Activated naive CD4-positive, alpha-beta T cell (primary cell): ENCODE measurements at places on chromosomes 12 and 14.

DNA sequence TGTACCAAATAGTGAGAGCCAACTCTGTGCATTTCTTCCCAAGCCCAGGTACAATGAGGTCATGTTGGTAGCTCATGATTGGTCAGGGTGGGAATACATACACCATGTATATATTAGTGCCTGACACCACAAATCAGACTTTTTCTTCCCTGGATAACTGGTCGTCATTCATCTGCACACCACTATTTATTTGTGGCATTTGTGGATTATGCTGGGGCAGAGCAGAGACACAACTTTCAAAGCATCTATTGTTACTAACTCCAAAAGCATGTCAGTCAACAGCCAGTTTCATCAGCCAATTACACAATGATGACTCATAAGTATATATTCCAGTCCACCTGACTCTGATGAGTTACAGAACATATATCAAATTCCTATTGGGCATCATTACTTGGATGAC lies 181.7 kb downstream of the ADAMTS20 start:
- no peak for DNase-seq

GRCh38 chr14:101027966-101028365 lies 124.4 kb upstream of the RTL1 start:
- no peak for DNase-seq

DNA sequence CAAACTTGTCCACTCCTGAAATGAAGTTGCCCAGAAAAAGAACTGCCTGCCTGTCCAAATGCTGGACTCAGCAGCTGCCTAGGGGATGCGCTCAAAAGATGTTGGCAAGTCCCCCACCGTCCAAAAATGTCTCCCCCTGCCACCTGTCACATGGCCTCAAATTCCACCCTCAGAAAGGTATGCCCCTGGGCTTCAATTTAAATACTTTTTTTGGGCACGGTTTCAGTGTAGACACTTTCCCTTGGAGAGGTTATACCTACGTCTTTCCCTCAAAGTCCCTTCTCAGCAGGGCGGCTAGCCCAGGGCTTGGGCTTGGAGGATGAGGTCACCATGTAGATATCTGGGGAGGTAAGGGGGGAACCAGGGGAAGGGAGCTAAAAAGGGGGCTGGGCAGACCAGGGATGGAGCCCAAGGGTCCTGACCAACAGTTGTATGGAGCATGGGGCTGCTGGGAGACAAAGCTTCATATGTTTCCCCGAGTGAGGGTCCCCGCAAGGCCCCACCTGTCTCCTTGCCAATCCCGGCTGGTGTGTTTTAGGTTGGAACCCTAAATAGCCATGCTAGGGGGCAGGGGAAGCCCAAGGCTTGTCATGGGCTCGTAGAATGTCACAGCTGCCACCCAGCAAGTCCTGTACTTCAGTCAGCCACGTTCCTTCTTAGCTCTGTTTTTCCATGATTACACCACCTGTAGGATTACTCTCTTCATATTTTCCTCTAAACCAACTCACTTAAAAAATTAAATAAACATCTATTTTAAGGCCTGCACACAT lies 131.2 kb upstream of the TBX3 start:
- no peak for DNase-seq

- DNase-seq: no peak
These were observed 326.6 kb downstream of the RERGL start for GRCh38 chr12:17763366-17763765.

- DNase-seq: no peak
These were observed 52.0 kb downstream of the SLC38A4 start for GRCh38 chr12:46773586-46774321.

- DNase-seq: no peak
These were observed 24.4 kb upstream of the WSCD2 start for GRCh38 chr12:108104657-108105056.

DNA sequence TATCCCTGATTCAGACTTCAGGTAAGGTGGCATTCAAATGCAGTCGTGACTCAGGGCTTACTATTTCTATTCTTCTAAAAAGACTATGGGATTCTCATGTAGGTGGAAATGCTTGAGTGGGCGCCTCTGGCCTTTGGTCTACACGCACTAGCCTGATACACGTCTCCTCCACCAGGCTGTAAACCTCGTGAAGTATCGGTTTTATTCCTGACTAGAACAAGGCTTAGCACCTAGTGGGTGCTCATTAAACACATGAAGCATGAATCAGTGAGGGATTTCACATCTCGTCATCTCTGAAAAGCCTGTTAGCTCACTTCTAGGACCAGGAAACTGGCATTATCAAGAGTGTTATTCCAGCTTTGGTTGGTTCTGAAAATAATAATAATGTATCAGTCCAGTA lies 17.7 kb upstream of the HNF1A start:
- DNase-seq: no peak

DNA sequence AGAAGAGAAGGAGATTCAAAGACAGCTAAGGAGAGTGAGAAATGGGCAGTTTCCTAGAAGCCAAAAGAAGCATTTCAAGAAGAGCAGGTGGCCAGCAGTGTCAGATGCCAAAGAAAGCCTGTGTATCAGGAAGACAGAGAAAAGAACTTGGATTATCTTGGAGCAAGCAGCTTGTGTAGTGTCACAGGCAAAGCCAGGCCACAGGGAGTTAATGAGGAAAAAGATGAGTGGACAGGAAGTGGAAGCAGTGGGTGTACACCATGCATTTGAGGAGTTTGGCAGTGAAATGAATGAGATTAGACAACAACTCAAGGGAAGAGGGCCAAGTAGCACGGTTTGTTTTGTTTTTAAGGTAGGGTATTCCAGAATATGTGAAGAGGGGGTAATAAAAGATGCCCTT lies 5.6 kb upstream of the MYH7 start:
- no peak for DNase-seq

DNA sequence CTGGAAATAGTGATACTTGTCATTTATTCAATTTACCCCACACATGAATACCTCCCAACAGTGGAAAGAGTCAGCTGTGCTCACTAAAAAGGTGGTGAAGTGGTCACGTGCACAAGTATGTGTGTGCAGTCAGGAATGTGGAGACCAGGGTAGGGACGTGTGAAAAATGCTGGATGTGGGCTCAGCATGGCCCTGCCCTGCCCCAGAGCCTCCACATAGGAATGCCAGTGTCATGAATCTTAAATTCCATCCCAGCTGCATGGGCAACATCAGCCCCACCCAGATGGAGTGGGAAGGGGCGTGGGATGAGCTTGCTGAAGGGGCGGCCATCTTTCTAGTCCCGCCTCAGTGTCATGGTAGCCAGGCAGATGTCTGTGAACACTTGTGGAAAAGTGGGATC lies 87.7 kb downstream of the C12orf75 start:
- no peak for DNase-seq

DNA sequence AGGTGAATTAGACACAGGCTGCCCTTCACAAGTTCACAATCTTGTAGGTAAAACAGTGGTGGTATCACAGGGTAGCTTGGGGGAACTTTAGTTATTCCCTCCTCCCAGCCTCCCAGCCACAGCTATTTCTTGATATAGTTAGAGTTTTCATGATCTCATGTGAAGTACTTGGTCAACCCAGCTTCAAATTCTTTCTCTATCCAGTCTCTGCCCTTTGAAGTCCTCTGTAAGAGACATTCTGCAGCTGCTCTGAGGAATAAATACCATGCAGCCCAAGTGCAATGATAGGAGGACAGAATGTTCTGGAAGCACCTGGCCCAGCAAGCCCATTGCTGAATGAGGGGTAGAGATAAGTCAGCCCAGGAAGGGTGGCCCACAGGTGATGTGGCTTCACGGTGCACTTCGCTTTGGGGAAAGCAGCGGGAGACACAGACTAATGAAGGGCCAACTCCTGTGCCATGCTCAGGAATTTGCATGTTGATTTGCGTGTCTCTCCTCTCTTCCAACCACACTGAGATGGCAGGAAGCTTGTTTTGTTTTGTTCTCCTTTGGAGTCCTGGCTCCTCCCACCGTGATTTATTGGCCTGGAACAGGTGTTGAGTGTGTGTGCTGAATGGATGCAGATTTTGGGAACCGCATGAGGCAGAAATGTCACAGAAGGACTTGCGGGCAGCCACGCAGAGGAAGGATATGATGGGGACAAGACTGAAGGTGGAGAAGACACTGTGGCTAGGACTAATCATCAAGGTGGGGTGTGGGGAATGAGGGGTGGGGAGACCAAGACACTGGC lies 8.0 kb upstream of the TXNRD1 start:
- DNase-seq: no peak

DNA sequence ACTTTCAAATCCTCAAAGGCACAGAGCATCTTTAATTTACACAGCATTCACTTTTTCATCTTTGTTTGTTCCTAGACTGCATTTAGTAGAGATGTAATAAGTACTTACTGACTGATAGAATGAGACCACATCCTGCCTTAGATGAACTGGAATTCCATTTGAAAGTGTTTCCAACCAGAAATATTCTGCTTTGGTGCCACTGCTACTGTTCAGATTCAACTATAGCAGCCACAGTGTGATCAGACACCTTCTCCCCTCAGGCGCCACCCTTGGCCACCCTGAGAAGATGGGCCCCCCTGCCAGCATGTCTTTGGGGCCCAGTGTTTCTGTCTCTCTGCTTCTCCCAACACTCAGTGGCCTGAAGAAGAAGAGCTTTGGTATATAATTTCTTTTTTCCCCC lies 449.1 kb downstream of the RAD51B start:
- DNase-seq: no peak
